Progenitor cell of endocrine pancreas (in vitro differentiated cells): ENCODE measurements at places on chromosomes 7 and 10.

GRCh38 chr7:7479275-7479805, 56.3 kb downstream of the COL28A1 start:
- DNase-seq, result no peak
- no peak overlapping the region for H3K4me3 ChIP-seq
- H3K36me3 ChIP-seq, result peaks cover 18% of the 10 kb centered on the region
- no peaks in the 10 kb centered on the region for H3K27me3 ChIP-seq
- no peaks in the 10 kb centered on the region for H3K4me1 ChIP-seq
- no peak overlapping the region for H3K27ac ChIP-seq

GRCh38 chr7:70091362-70091761, 493.1 kb downstream of the AUTS2 start:
- peaks cover 4% of the 10 kb centered on the region for H3K4me1 ChIP-seq
- no peak for DNase-seq
- H3K27me3 ChIP-seq, result no peaks in the 10 kb centered on the region
- H3K27ac ChIP-seq, result no peak overlapping the region

GRCh38 chr7:52749880-52750279, 285.6 kb upstream of the POM121L12 start:
- DNase-seq, result no peak
- H3K36me3 ChIP-seq, result no peaks in the 10 kb centered on the region
- no peak overlapping the region for H3K4me3 ChIP-seq
- no peak overlapping the region for H3K27ac ChIP-seq
- no peaks in the 10 kb centered on the region for H3K27me3 ChIP-seq
- H3K4me1 ChIP-seq, result no peaks in the 10 kb centered on the region

GRCh38 chr10:26368463-26368862, 69.7 kb upstream of the APBB1IP start:
- H3K27me3 ChIP-seq, result no peaks in the 10 kb centered on the region
- no peak overlapping the region for H3K4me3 ChIP-seq
- H3K36me3 ChIP-seq, result no peaks in the 10 kb centered on the region
- no peak for DNase-seq

GRCh38 chr7:154759989-154760388, 242.9 kb downstream of the PAXIP1 start:
- H3K27ac ChIP-seq, result no peak overlapping the region
- no peak overlapping the region for H3K4me3 ChIP-seq
- H3K4me1 ChIP-seq, result peaks cover 5% of the 10 kb centered on the region
- DNase-seq, result no peak
- H3K27me3 ChIP-seq, result peaks cover 4% of the 10 kb centered on the region
- H3K36me3 ChIP-seq, result no peaks in the 10 kb centered on the region

DNA sequence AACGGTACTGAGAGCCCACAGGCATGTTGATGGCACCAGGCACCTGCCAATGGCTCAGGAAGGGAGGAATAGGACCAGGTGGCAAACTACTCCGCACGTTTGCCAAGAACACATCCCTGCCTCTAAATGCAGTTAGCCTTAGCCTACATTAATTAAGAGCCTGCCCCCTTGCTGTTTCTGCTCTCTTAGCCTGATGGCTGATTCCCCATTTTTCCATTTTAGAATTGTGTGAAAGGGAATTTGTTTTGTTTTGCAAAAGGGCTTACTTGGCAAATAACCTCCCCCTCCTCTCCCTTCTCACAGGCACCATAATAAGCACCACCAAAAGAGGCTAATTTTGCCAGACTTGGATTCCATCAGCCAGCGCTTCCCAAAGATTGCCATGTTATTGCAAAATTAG, 1203.2 kb downstream of the SORCS3 start:
- H3K27ac ChIP-seq, result no peak overlapping the region
- no peak overlapping the region for H3K4me3 ChIP-seq

DNA sequence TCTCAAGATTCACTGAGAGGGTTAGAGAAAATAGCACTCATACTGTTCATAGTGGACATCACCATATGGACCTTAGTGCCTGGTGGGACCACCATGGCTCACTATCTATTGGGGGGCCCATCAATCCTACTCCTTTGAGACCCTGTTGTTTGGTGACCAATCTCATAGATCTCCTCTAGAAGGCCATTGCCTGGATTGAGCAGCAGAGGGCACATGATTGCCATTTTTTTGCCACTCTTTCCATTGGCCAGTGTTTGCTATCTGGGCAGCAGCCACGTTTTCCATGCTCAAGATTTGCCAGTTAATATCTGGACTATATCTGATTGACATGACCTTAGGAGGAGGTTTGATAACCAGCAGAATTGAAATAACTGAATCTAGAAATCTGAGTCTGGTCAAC, 244.5 kb downstream of the ITGB1 start:
- H3K27me3 ChIP-seq, result no peaks in the 10 kb centered on the region
- peaks cover 4% of the 10 kb centered on the region for H3K4me1 ChIP-seq
- DNase-seq, result no peak
- no peak overlapping the region for H3K27ac ChIP-seq
- no peaks in the 10 kb centered on the region for H3K36me3 ChIP-seq

- H3K36me3 ChIP-seq, result no peaks in the 10 kb centered on the region
- H3K4me1 ChIP-seq, result peaks cover 21% of the 10 kb centered on the region
- H3K27ac ChIP-seq, result no peak overlapping the region
- DNase-seq, result no peak
- no peak overlapping the region for H3K4me3 ChIP-seq
These were observed 407.9 kb downstream of the NRG3 start for GRCh38 chr10:82282782-82283456.

GRCh38 chr7:142385491-142386340, 127.9 kb upstream of the PRSS58 start:
- H3K4me3 ChIP-seq, result no peak overlapping the region
- DNase-seq, result no peak
- H3K4me1 ChIP-seq, result peaks cover 10% of the 10 kb centered on the region
- no peak overlapping the region for H3K27ac ChIP-seq

- H3K4me1 ChIP-seq, result peaks cover 5% of the 10 kb centered on the region
- H3K4me3 ChIP-seq, result no peak overlapping the region
- no peak overlapping the region for H3K27ac ChIP-seq
- H3K36me3 ChIP-seq, result peaks cover 2% of the 10 kb centered on the region
These were observed 55.1 kb upstream of the TRIL start for GRCh38 chr7:29013082-29013695.

DNA sequence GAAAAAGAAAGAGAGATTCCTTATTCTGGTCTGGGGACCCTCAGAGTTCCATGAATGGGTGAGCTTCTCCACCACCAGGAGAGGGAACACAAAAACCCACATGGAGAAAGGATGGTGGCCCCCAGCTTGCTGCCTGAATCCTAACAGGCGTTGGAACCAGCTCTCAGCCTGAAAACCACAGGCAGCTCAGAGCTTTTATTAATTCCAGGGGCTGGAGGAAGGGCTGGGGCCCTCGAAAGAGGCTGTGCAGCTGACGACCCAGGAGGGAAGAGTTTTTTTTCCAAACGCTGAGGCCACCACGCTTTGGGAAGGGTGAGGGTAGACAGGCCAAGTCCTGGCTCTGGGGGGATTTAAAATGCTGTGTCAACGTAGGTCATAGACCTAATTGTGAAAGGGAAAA, 10.8 kb upstream of the ELN start:
- no peak overlapping the region for H3K4me3 ChIP-seq
- no peaks in the 10 kb centered on the region for H3K4me1 ChIP-seq
- peaks cover 2% of the 10 kb centered on the region for H3K27me3 ChIP-seq

DNA sequence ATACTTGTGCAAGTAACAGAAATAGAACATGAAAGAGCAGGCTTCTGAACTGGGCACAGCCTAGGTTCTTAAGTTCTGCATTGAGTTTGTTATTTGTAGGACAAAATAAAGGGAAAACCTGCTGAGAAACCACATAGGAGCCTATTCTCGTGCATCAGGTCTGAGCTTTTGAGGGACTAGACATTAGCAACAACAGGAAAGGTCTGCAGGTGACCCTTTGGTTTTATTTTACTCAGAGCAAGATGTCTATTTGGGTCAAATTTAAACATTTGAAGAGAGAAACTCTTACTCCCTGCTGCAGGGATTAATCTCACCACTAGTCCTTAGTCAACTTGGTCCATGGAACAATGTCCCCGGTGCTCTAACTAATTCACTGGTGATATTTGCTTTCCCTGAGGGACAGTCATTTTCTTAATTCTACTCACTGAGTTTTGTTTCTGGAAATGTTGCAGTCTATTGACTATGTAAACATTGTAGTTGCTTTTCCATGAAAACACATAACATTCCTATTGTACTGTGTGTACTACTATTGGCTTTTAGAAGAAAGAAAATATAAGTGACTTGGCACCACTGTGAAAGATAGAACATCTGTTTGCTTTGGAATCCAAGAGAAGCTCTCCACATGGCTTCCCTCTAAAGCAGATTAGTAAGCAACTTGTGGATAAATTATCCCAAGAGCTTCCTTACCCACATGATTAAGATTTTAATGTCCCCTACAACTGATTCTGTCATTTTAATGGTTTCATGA, 108.2 kb downstream of the CHRM2 start:
- H3K4me1 ChIP-seq, result peaks cover 3% of the 10 kb centered on the region
- no peak for DNase-seq
- no peaks in the 10 kb centered on the region for H3K27me3 ChIP-seq
- H3K4me3 ChIP-seq, result no peak overlapping the region
- no peak overlapping the region for H3K27ac ChIP-seq
- peaks cover 3% of the 10 kb centered on the region for H3K36me3 ChIP-seq

- peaks cover 24% of the 10 kb centered on the region for H3K27me3 ChIP-seq
- H3K27ac ChIP-seq, result no peak overlapping the region
- H3K4me3 ChIP-seq, result no peak overlapping the region
- no peaks in the 10 kb centered on the region for H3K36me3 ChIP-seq
- no peaks in the 10 kb centered on the region for H3K4me1 ChIP-seq
These were observed 37.1 kb upstream of the BICC1 start for GRCh38 chr10:58475322-58476277.

DNA sequence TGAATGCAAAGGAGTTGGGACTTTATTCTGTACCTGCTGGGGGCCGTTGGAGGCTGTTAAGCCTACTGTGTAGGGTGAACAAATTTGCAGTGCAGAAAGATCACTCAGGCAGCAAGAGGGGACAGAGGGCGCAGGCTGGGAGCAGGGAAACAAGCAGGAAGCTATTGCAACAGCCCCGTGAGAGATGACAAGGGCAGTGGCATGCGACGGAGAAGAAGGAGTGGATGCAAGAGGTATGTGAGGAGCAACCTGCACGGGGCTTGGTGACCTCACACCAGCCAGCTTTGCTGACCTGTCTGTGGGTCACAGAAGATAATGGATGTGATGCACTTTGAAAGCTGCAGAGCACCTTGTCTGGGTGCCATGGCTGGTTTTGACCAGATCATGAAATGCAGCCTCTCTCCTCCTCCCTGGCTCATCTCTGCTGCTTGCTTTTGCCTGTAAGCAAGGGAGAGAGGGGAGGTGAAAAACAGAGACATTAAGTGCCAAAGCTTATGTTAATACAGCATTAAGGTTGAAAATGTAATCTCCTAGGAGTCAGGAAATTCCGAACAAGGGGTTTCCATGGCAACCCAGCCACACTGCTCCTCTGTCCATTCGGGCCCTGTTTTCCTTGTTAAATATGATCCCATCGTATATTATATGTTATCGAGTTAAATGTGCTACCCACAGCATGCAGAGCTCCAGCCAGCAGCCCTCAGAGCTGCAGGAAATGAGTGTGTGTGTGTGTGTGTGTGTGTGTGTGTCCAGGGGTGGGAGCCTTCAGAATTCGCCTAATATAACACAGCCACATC, 314.3 kb upstream of the ZMIZ1 start:
- no peaks in the 10 kb centered on the region for H3K36me3 ChIP-seq
- H3K27ac ChIP-seq, result no peak overlapping the region
- no peak for DNase-seq
- H3K4me1 ChIP-seq, result peaks cover 5% of the 10 kb centered on the region
- no peak overlapping the region for H3K4me3 ChIP-seq
- H3K27me3 ChIP-seq, result peaks cover 47% of the 10 kb centered on the region

DNA sequence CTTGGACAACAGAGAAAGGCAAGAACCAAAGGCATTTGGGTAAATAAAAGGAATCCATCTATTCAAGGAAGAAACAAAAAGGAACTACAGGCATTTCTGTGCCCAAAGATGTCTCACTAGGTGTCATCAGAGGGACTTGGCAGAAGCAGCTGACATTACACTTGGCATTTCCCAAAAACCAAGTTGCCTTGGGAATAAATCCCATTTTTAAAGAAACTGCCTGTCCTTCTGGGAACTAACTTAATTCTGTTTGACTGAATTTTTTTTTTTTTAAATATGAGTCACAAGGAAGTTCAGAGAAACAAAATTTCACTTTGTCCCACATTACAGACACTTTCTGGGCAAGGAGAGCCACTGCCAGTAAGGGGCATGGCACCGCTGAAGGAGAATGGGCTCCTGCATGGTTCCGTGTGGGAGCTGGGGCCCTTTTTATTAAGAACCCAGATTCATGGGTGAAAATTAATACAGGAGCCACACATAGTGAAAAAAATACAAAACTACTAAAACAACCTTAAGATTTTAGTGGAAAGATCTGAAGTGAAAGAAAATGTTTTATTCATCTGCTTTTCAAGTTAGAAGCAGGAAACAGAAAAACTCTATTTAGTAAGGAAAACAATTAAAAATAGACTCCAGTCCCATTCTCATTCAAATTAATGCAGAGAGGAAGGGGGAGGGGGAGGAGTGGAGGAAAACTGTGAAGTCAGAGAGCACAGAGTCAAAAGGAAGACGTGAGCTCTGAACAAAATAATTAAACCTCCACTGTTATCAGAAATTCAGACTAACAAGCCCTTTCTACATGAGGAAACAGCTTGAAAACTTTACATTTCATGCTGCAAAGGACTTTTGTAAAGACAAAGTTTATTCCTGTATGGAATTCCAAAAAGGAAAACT, 118.4 kb upstream of the PDLIM1 start:
- H3K4me1 ChIP-seq, result no peaks in the 10 kb centered on the region
- DNase-seq, result no peak
- no peaks in the 10 kb centered on the region for H3K27me3 ChIP-seq

GRCh38 chr10:69572159-69573055, 815 bp downstream of the NEUROG3 start:
- H3K4me3 ChIP-seq, result peak overlapping the region; percentile 54
- peaks cover 94% of the 10 kb centered on the region for H3K27me3 ChIP-seq
- H3K27ac ChIP-seq, result no peak overlapping the region
- DNase-seq, result no peak
- H3K4me1 ChIP-seq, result peaks cover 23% of the 10 kb centered on the region

DNA sequence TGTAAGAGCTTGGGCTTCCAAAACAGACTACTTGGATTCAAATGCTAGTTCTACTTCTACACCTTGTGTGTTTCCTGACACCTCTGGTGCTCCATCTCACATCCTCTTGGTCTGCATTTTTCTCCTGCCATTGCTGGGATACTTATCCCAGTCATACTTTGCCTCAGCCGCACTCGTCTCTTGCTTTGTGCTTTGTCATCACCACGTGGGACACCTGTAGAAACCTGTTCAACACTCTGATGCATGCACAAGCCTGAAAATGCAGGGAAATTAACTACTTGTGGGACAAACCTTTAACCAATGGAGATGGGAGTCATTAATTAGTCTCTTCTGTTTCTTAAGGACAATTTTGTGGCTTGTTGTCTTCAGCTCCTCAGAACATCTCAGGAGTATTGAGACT, 94.2 kb upstream of the PHYHIPL start:
- no peaks in the 10 kb centered on the region for H3K36me3 ChIP-seq
- H3K4me3 ChIP-seq, result no peak overlapping the region
- H3K27ac ChIP-seq, result no peak overlapping the region
- H3K4me1 ChIP-seq, result peaks cover 10% of the 10 kb centered on the region
- H3K27me3 ChIP-seq, result peaks cover 2% of the 10 kb centered on the region

- no peak overlapping the region for H3K27ac ChIP-seq
- peaks cover 14% of the 10 kb centered on the region for H3K36me3 ChIP-seq
- no peak overlapping the region for H3K4me3 ChIP-seq
- DNase-seq, result no peak
- no peaks in the 10 kb centered on the region for H3K27me3 ChIP-seq
These were observed 36.7 kb downstream of the ATE1 start for GRCh38 chr10:121891103-121891502.

GRCh38 chr10:6069081-6069931, 7.1 kb upstream of the IL2RA start:
- H3K36me3 ChIP-seq, result no peaks in the 10 kb centered on the region
- DNase-seq, result no peak
- H3K27me3 ChIP-seq, result peaks cover 26% of the 10 kb centered on the region
- H3K27ac ChIP-seq, result no peak overlapping the region
- no peaks in the 10 kb centered on the region for H3K4me1 ChIP-seq
